ENCODE measurements at places on chromosomes 13 and 19.

DNA sequence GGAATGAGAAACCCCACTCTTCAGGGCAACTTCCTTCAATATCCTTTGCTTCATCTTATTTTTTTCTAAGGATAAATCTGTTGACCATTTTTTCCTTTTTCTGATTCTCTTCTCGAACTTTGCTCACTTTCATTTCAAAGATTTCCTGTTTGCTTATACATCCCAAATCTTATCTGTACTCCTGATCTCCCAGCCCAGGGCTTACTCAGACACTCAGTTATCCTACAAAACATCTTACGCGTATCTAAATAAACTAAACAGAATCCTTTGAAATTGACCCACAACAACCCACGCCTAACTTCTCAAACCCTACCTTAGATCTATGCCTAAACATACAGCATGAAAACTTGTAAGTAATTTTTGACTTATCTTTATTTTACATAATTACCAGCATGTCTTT lies 179.2 kb downstream of the ABCC4 start:
- no peak overlapping the region for H3K27ac ChIP-seq
- H3K4me1 ChIP-seq = no peaks in the 10 kb centered on the region
- no peak overlapping the region for H3K4me3 ChIP-seq
- DNase-seq = no peak
- H3K27me3 ChIP-seq = no peaks in the 10 kb centered on the region
- H3K36me3 ChIP-seq = peaks cover 20% of the 10 kb centered on the region

GRCh38 chr13:97388373-97388772 lies 45.6 kb upstream of the RAP2A start:
- H3K4me3 ChIP-seq = no peak overlapping the region
- peaks cover 10% of the 10 kb centered on the region for H3K36me3 ChIP-seq
- peak overlapping the region; percentile 7 for H3K27ac ChIP-seq
- peaks cover 35% of the 10 kb centered on the region for H3K4me1 ChIP-seq

DNA sequence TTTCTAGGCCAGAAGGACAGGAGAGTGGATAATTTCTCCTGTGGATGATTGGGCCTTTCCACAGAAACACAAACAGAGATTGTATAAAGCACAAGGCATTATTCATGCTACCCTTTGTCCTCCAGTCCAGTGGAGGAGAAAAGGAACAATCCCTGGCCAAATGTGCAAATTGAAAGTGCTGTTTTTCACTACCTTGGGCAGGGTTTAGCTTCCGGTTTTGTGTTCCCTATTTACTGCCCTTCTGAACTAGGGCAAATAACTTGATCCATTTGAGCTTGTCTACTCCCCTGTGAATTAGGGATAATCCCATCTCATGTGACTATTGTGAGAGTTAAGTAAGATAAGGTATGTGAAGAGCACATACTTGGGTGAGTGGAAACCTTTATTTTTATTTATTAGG lies 13.3 kb downstream of the PDX1 start:
- no peaks in the 10 kb centered on the region for H3K36me3 ChIP-seq
- H3K4me3 ChIP-seq = no peak overlapping the region
- H3K27ac ChIP-seq = no peak overlapping the region
- DNase-seq = no peak
- H3K4me1 ChIP-seq = peaks cover 7% of the 10 kb centered on the region
- H3K27me3 ChIP-seq = peaks cover 61% of the 10 kb centered on the region

DNA sequence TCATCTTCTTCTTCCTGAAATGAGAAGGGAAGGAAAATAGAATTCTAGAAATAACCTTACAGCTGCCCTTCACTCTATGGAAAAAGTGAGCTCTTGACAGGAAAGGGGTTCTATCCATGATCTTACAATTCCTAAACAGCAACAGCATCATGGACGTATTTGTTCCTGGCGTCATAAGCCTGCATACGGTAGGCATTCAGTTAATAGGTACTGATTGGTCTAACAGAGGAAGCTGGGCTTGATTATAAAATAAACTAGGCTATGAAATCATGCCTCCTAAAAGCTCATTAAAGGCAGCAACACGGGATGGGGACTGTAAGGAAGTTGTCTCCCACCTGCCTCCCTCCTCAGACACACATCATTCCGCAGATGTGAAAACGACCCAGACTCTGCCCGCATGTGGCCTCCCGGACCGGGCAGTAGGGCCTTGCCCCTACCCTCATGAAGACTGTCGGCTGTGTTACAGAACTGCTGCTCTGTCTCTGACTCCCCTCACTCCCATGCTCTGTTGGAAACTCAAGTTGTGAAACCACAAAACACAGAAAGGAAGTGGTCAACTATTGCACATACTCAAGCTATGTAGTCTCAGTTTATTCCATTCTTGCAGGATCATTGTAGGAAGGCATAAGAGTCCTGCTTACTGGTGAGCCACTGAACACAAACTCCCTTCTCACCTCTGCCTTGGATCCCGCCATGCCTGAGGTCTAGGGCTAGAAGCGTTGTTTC lies 129.8 kb downstream of the DLEU7 start:
- H3K4me3 ChIP-seq = peak overlapping the region; percentile 52
- DNase-seq = peak; percentile 8
- H3K36me3 ChIP-seq = no peaks in the 10 kb centered on the region

GRCh38 chr19:35334144-35334753 lies 5.3 kb downstream of the CD22 start:
- DNase-seq = no peak
- H3K27me3 ChIP-seq = no peaks in the 10 kb centered on the region
- H3K27ac ChIP-seq = peak overlapping the region; percentile 98

DNA sequence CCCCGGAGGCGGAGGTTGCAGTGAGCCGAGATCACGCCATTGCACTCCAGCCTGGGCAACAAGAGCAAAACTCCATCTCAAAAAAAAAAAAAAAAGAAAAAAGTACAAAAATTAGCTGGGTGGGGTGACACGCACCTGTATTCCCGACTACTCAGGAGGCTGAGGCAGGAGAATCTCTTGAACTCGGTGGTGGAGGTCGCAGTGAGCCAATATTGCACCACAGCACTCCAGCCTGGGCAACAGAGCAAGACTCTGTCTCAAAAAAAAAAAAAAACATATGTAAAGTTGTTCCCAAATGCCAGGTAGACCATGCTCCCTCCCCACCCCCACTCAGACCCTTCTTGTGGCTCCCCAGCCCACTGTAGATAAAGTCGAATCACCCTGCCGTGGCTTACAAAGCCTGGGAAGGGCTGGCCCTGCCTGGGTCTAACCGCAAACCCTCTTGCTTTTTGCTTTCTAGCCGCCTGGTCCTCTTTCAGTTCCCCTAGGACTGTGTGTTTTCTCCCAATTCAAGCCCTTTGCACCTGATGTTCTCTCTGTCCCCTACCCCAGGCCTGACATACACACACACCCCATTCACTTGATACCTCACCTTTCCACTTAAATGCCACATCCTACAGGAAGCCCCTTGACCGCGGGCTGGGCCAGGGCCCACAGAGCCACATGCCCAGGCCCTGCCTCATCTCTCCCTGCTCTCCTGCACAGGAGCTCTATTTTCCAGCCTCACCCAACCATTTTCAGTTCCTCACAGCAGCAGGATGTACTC lies 34.4 kb downstream of the MAP4K1 start:
- no peak overlapping the region for H3K4me3 ChIP-seq
- peak; percentile 29 for DNase-seq
- peak overlapping the region; percentile 10 for H3K27ac ChIP-seq
- no peaks in the 10 kb centered on the region for H3K27me3 ChIP-seq
- H3K36me3 ChIP-seq = peaks cover 21% of the 10 kb centered on the region

- peaks cover 17% of the 10 kb centered on the region for H3K4me1 ChIP-seq
- H3K36me3 ChIP-seq = peaks cover 60% of the 10 kb centered on the region
- DNase-seq = no peak
Measured at GRCh38 chr19:47153266-47153665, 22.6 kb downstream of the SAE1 start.

DNA sequence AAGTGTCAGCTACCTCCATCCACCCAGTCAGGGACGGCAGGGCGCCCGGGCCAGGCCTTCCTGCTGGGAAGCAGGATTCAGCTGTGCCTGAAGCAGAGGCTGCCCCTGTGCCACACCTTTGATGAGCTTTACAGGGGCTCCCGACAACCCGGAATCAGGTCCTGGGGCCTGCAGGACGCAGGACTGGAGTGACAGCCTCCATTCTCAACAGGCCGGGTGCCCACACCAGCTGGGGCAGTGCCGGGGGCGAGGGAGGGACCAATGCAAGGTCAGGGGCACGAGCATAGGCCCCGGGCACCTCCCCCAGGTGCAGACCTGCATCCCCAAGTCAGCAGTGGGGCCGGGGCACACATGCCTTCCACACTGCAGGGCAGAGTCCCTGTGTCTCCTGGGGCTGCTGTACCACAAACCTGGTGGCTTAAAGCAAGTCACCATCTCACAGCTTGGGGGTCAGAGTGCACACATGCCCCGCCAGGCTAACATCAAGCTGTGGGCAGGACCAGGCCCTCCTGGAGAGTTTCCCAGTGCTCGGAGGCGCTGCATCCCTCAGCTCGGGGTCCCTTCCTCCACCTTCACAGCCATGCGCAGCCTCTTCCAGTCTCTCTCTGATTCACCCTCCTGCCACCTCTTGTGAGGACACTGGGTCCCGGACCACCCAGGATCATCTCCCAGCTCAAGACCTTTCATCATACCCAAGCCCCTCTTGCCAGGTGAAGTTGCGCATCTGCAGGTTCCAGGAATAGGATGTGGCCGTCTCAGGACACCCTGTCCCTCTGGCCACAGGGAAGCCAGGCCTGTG lies 13.4 kb downstream of the UBXN6 start:
- H3K4me3 ChIP-seq = no peak overlapping the region
- peaks cover 39% of the 10 kb centered on the region for H3K36me3 ChIP-seq
- peak overlapping the region; percentile 51 for H3K27ac ChIP-seq
- peaks cover 7% of the 10 kb centered on the region for H3K4me1 ChIP-seq
- H3K27me3 ChIP-seq = no peaks in the 10 kb centered on the region

DNA sequence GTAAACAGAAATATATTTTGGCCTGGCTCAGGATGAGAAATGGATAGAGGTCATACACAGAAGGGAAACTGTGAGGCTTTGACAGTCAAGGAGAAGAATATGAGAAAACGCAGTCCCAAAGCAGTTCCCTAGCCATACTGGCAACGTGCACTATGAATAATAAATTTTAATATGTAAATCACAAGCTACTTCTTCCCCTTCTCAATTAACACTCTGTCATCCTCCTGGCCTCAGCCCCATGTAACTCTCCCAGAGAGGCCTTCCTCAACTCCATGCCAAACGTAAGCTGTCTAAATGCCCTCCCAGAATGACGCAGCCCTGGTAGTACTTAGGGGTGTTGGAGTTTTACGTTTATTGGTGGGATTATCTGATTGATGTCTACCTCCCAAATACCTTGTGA lies 732.6 kb downstream of the LIG4 start:
- DNase-seq = no peak
- no peaks in the 10 kb centered on the region for H3K27me3 ChIP-seq
- no peaks in the 10 kb centered on the region for H3K4me1 ChIP-seq
- no peak overlapping the region for H3K27ac ChIP-seq
- H3K4me3 ChIP-seq = no peak overlapping the region
- no peaks in the 10 kb centered on the region for H3K36me3 ChIP-seq

- no peaks in the 10 kb centered on the region for H3K27me3 ChIP-seq
- no peaks in the 10 kb centered on the region for H3K36me3 ChIP-seq
Measured at GRCh38 chr13:40494513-40494912, 171.9 kb downstream of the FOXO1 start.

DNA sequence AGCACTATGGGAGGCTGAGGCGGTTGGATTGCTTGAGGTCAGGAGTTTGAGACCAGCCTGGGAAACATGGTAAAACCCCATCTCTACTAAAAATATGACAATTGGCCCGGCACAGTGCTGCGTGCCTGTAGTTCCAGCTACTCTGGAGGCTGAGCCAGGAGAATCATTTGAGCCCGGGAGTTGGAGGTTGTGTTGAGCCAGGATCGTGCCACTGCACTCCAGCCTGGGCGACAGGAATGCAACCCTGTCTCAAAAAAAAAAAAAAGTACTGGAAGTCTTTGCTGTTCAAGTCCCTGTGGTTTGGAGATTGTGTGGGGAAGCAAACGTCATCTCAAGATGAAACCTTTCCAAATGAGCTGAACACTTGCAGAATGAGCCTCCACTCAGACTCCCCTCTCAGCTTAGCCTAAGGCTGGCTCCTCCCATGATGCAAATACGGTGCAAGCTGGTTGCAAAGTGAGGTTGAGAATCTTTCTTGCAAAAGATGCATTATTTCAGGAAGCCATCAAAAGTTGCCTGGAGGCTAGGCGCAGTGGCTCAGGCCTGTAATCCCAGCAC lies 46.2 kb downstream of the MYO9B start:
- H3K4me3 ChIP-seq = no peak overlapping the region
- peaks cover 51% of the 10 kb centered on the region for H3K36me3 ChIP-seq
- H3K27me3 ChIP-seq = no peaks in the 10 kb centered on the region
- peak overlapping the region; percentile 20 for H3K27ac ChIP-seq
- no peak for DNase-seq

- peaks cover 55% of the 10 kb centered on the region for H3K27me3 ChIP-seq
- no peak overlapping the region for H3K27ac ChIP-seq
- no peaks in the 10 kb centered on the region for H3K4me1 ChIP-seq
- H3K4me3 ChIP-seq = no peak overlapping the region
Measured at GRCh38 chr19:370641-371330, 26.2 kb upstream of the MIER2 start.

GRCh38 chr13:65260946-65261891 lies 1968.9 kb downstream of the PCDH9 start:
- no peak for DNase-seq
- no peak overlapping the region for H3K27ac ChIP-seq
- H3K36me3 ChIP-seq = no peaks in the 10 kb centered on the region
- H3K27me3 ChIP-seq = no peaks in the 10 kb centered on the region
- H3K4me1 ChIP-seq = peaks cover 6% of the 10 kb centered on the region
- no peak overlapping the region for H3K4me3 ChIP-seq

GRCh38 chr13:27933580-27934328 lies 14.0 kb downstream of the PDX1 start:
- no peak overlapping the region for H3K4me3 ChIP-seq
- peaks cover 56% of the 10 kb centered on the region for H3K27me3 ChIP-seq
- H3K36me3 ChIP-seq = no peaks in the 10 kb centered on the region
- H3K4me1 ChIP-seq = peaks cover 3% of the 10 kb centered on the region
- DNase-seq = no peak

GRCh38 chr19:53978975-53979801 lies 12.2 kb upstream of the CACNG6 start:
- peaks cover 18% of the 10 kb centered on the region for H3K36me3 ChIP-seq
- H3K4me3 ChIP-seq = peak overlapping the region; percentile 12
- no peak overlapping the region for H3K27ac ChIP-seq
- H3K4me1 ChIP-seq = peaks cover 21% of the 10 kb centered on the region
- no peak for DNase-seq

DNA sequence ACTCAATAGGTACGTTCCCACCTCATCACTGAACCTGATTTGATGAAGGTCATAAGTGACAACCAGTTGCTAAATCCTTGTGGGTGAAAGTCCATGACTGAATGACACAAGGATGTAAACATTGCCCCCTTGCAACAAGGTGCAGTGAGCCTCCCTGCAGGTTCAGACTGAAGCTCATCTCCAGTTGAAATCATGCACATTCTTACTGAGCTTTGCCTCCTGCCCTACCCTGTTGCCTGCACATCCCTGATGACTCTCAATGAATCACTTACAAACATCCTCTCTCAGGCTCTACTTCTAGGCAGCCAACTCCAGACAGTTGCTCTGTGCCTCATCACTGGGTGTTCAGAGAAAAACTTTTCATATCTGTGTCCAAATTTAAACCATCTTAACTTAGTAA lies 42.5 kb upstream of the ARGLU1 start:
- DNase-seq = no peak
- peaks cover 22% of the 10 kb centered on the region for H3K27me3 ChIP-seq
- H3K4me1 ChIP-seq = no peaks in the 10 kb centered on the region

GRCh38 chr13:99605420-99606323 lies 104.4 kb downstream of the TM9SF2 start:
- peak overlapping the region; percentile 89 for H3K4me3 ChIP-seq
- H3K27me3 ChIP-seq = no peaks in the 10 kb centered on the region
- peak; percentile 32 for DNase-seq
- H3K4me1 ChIP-seq = peaks cover 40% of the 10 kb centered on the region
- peaks cover 15% of the 10 kb centered on the region for H3K36me3 ChIP-seq
- H3K27ac ChIP-seq = peak overlapping the region; percentile 62

GRCh38 chr13:40697711-40698110 lies 31.3 kb upstream of the FOXO1 start:
- H3K4me1 ChIP-seq = peaks cover 3% of the 10 kb centered on the region
- H3K36me3 ChIP-seq = peaks cover 4% of the 10 kb centered on the region
- DNase-seq = no peak
- H3K27me3 ChIP-seq = no peaks in the 10 kb centered on the region
